HT1080 (cell line): ENCODE measurements at places on chromosomes 12 and 14.
A peak's percentile ranks its signal among the peaks of the same experiment; 100 is the strongest.

- no peak for DNase-seq
Observed at GRCh38 chr12:71085575-71085974, 72.2 kb downstream of the TSPAN8 start.

GRCh38 chr14:23404331-23404900 is 3.7 kb downstream of the MYH6 start:
- no peak for DNase-seq

GRCh38 chr12:116609319-116610114 is 50.3 kb downstream of the MAP1LC3B2 start:
- DNase-seq: no peak

- DNase-seq: no peak
Observed at GRCh38 chr12:67625004-67625403, 23.5 kb upstream of the DYRK2 start.

DNA sequence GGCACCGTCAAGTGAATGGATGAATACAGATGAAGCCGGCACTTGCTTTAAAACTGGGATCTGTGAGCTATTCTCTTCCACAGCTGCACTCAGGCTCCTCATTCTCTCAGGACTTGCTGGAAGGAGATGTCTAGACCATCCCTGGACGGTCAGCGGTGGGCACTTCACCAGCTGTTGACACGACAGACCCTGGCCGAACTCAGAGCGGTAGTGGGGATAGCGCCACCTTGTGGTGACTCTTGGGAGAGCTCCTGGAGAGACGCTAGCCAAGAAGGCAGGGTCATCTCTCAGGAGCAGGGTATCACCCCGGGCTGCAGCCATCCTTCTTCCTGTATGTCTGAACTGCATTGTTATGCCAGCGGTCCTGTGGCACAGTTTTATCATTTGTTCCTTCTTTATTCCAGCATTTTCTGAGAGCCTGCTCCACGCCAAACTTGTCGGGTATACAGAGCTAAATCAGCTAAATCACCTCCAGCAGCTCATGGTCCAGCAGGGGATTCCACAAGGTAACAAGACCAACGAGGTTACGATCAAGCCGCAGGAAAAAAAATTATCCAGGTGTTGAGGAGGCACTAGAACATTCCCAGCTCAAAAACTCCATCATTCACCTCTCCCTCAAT is 10.0 kb downstream of the WNT1 start:
- DNase-seq: no peak

DNA sequence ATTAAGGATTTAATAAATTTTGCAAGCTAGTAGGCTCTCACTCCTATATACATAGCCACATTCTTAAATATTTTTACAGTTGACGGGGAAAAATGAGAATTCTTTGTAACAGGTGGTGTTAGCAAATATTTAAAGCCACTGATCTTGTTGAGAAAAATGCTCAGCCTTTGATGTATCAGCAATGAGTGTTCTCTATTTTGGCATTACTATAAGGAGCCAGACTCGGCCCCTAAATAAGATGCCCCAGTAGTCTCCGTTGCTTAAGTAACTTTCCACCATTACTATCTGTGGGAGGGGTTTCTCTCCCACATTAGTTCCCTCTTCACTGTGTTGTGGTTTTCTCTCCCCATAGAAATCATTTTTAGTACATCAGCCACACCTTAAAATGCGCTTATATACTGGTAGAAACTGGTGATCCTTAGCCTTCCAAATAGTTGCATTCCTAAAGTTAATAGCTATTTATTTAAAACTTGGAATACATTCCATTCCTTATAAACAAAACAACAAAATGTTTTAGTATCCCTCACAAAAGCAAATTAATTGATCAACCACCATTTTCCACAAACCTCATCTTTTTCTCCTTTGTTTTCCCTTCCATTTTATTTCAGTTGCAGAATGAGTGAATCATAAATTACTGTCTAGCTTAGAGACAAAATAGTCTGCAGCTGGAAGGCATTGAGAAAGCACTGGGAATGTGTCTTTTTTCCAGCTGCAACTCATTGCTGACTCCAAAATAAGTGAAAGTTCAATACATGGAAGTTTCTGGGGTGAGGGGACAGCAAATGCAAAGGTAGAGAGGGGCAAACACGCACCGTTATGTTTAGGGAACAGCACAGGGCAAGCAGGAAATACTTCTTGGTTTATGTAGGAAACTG is 84.7 kb upstream of the FERMT2 start:
- no peak for DNase-seq

DNA sequence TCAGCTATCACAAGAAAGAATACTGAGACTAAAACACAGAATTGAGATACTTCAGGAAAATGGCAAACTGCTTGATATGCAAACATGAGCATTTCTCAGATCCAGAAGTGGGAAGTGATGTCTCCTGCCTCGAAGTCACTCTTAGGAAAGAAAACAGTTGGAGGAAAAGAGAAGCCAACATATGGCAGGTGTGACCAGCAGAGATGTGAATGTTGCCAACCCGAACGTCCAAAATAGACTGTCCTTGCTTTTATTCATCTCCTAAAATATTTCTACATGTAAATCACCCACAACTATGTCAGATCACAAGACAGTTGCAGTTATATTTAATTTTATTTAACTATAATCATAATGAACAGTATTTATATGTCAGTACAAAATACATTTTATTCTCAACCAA is 687.6 kb downstream of the GALC start:
- no peak for DNase-seq

- DNase-seq: no peak
Observed at GRCh38 chr12:3559601-3560294, 68.7 kb downstream of the PRMT8 start.

DNA sequence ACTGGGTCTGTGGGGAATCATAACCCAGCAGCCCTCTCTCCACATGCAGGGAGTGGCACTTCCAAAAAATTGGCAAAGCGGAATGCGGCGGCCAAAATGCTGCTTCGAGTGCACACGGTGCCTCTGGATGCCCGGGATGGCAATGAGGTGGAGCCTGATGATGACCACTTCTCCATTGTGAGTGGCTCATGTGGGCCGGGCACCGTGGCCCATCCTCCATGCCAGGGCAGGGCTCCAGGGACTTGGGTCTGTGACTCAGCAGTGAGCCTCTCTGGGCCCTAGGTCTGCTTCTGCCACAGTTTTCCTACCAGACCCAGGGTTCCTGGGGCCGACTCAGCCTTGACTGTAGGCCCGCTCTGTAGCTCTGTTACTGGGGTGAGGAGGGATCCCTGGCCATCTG is 2.2 kb downstream of the NPFF start:
- peak; percentile 68 for DNase-seq

DNA sequence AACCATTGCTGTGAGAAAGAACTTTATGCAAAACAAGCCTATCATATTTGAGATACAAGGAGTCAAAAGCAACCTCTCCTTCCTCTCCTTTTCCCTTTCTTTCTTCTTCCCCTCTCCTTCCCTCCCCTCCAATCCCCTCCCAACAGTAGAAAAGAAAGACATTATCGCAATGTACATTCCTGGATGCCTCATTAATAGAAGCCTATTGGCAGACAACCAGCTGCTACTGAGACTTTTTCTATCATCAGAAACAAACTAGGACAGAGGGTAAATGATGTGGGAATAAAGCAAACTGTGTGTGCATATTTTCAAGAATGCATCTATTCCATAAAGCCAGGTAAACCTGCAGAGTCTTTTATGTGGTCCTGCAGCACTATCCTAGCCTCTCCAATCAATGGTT is 237.2 kb downstream of the ITPR2 start:
- DNase-seq: no peak

- no peak for DNase-seq
Observed at GRCh38 chr14:64563696-64564095, 13.9 kb downstream of the PPP1R36 start.

DNA sequence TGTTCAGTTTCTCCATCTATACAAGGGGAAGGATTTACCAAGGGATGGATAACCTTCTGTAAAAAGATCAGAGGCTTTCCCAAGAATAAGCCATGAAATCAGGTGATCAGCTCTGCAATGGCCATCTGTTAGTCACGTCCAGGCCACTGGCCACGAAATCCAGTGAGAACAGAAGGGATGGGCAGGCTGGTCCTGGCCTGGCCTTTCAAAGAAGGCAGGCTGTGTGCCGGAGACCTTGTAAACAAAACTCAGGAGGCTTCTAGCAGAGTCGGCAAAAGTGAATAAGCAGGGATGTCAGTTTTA is 68.5 kb downstream of the RNF34 start:
- no peak for DNase-seq

GRCh38 chr12:104656921-104657320 is 200.2 kb downstream of the CHST11 start:
- no peak for DNase-seq

- DNase-seq: no peak
Observed at GRCh38 chr14:49467091-49467490, 119.1 kb downstream of the RPS29 start.

DNA sequence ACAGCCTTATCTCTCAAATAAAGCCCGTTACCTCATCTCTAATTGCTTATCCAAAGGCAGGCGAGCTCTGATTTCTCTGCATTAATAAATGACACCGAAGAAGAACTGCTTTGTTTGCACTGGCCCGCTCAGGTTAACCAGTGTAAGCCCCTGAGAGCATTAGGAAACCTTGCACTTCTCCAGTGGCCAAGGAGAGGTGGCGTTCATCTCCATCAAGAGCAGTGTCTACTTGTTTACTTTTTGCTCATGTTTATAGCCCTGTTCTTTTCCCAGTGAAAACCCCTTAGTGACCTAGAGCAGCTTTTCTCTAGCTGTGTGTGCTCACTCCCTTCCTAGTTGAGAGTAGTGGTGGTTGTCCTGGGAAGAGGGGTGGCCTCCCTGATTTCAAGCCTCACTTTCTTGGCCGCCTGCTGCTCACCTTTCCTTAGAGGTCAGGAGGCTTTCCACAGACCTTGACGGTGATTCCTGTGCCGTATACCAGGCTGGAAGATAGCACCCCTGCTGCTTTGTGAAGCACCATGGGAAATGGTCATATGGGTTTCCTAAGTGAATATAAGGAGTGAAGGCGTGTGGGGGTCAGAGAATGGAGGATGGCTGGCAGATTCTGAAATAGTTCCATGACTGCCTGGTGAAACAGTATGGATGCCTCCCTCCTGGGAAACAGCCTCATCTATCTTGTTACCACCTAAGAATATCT is 16.6 kb downstream of the FBXW8 start:
- DNase-seq: no peak

DNA sequence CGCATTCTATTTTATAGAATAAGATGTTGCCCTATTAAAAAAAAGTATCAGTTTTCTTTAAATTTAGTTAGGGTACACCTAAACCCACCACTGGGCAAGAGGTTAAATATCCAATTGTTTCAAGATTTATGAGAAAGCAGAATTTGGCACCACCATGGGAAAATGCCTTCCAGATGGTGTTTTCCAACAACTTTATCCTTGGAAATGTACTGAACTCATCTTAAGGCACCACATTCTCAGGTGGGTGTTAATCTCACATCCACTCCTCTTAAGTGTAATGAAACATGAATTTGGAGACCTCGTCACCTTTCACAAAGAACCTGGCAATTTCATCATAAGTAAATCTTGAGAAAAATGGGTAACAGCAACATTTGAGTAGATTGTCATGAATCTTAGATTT is 13.1 kb downstream of the CBX5 start:
- no peak for DNase-seq

DNA sequence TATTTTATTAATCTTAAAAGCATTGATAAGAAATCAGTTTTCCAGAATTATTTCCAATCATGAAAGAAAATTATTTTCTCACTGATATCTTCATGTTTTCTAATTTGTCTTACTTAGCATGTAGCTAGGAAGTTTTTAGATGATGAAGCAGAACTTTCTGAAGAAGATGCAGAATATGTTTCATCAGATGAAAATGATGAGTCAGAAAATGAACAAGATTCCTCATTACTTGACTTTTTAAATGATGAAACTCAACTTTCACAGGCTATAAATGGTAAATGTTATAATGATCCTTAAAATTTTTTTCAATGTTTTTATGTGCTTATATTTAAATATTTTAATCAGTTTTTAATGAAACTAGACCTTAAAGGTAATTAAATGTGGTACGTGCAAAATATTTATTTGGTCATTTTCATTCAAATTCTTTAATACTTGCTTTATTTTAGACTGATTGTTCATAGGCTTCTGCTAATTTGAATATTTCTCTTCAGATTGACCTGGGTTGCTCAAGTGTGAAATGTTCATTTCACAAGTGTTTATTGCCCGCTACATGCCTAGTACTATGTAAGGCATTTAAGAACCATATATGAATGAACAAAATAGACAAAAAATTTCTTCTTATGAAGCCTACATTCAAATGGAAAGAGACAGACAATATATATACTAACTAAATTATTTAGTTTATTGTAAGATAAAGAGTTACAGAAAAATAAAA is 49.5 kb downstream of the FANCM start:
- no peak for DNase-seq

DNA sequence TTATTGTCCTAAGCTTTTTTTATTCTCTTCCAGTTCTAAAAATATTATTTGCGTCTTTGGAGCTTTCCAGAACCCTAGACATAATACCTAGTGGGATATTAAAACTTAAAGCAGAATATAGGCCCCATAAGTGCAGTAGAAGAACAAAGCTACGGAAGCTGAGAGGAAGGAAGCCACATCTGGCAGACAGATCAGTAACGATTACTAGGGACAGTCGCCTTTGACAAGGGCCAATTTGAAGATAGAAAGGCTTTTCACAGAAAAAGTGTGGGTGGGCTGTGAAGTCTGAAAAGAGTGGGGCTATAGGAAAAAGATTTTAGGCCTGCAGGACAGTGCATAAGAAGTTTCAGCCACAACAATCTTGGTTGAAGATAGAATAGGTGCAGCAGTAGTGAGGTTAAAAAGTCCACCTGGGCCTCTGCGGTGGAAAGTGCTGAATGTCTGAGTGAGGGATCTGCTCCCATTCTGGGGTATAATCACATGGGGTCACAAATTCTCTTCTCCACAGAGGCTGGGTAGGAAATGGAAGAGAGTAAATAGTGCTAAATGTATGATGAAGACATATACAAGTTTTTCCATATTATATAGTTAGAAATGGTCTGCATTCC is 114.5 kb downstream of the CMAS start:
- no peak for DNase-seq

DNA sequence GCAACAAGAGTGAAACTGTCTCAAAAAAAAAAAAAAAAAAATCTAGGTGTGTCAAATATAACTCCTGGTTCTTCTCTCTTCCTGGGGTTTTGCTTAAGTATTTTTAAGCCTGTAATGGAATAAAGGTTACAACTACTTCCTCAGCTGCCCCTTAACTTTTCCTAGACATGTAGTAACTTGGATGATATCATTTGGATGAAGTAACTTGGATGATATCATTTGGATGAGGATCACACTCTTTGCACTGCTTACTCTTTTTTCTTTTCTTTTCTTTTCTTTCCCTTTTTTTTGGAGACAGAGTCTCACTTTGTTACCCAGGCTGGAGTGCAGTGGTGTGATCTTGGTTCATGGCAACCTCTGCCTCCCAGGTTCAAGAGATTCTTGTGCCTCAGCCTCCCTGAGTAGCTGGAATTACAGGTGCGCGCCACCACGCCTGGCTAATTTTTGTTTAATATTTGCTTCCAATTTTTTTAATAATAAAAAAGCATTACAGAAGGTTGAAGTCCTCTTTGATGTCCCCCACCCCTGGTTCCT is 775 bp upstream of the FAM186A start:
- no peak for DNase-seq

GRCh38 chr12:47730341-47730744 is 5.1 kb upstream of the ENDOU start:
- no peak for DNase-seq
